ENCODE measurements at places on chromosomes 12 and 14.
A peak's percentile ranks its signal among the peaks of the same experiment; 100 is the strongest.

GRCh38 chr12:25701290-25701689 lies 148.2 kb upstream of the LMNTD1 start:
- no peak for DNase-seq

DNA sequence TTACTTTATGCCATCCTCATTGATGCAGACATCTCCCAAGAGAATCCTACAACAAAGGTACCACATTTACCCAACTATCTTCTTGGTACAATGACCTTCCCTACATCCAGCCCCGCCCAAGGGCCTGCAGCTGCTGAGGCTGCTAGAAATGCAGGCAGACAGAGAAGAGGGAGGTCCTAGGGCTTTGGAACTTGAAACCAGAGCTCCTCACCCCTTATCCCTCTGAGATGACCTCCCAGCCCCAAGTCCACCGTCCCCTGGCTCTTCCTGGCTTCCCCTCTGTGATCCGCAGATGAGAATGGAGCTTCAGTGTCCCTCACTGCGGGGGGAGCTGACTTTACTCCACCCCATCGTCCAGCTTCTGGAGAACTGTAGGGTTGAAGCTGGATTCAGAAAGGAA lies 1.6 kb upstream of the TNFRSF1A start:
- no peak for DNase-seq

DNA sequence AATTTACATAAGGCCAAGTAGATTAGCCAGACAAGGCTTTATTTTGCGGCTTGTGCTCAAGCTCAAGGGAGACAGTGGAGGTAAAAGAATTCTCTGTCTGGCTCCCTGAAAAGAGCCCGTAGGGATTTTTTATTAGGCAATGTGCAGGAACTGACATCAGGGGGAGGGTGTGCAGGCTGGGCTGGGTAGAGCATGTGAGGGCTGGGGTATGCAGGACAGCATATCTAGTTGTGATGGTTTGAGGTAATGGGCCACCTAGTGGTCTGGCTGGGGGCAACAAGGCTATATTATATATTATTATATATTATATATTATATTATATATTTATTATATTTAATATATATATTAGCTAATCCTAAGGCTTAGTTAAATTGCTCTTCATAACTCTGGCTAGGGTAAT lies 102.1 kb downstream of the TMEM117 start:
- no peak for DNase-seq

DNA sequence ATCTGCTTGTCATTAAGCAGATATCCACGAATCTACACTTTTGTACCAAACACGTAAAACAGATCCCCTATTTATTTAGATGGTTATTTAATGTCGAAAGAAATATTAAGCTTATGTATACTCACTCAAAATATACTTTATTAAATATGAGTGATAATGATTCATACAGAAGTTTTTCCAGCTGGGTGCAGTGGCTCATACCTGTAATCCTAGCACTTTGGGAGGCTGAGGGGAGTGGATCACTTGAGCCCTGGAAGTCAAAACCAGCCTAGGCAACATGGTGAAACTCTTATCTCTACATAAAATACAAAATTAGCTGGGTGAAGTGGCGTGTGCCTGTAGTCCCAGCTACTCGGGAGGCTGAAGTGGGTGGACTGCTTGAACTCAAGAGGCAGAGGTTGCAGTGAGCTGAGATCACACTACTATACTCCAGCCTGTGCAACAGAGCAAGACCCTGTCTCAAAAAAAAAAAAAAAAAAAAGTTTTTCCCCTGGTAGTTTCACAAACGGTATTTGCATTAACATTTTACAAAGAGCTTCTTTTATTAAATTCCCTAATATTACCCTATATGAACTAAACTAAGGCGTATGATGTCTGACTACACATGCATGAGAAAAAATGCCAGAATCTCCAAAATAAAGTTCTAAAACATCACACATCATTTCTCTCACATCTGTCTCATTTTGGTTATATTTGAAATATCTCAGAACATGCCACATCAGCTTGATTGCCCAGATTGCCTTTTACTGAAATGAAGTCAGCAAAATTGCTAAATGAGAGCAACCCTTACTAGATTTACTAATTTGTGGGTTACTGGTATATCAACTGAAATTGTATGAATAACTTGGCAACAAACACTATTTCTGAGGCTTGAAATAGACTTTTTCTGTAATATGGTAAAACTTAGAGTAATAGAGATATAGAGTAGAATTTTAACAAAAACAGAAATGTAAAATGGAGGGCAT lies 74.9 kb downstream of the PAWR start:
- no peak for DNase-seq

DNA sequence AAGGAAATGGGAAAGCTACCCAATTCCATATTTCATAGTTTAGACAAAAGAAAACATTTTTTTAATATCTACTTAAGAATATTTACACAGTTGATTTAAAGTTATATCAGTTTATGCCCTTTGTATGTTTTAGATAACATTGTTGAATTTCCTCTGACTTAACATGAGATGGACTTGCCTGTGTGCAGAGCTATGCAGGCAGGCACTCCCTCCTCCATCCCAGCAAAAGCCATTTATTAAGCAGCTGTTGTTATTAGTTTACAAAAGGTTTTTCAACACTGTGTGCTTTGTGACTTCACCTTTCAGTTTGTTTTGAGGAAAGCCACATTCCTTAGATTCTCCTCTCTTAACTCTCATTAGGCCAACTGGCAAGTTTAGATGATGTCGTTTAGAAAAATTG lies 337.5 kb upstream of the PDE3A start:
- no peak for DNase-seq

- no peak for DNase-seq
Observed at GRCh38 chr12:99427104-99427503, 220.4 kb upstream of the GARIN6 start.

- no peak for DNase-seq
Observed at GRCh38 chr14:89658977-89659670, 242.1 kb upstream of the FOXN3 start.

GRCh38 chr14:55416866-55417265 lies 5.2 kb upstream of the ATG14 start:
- peak; percentile 9 for DNase-seq

DNA sequence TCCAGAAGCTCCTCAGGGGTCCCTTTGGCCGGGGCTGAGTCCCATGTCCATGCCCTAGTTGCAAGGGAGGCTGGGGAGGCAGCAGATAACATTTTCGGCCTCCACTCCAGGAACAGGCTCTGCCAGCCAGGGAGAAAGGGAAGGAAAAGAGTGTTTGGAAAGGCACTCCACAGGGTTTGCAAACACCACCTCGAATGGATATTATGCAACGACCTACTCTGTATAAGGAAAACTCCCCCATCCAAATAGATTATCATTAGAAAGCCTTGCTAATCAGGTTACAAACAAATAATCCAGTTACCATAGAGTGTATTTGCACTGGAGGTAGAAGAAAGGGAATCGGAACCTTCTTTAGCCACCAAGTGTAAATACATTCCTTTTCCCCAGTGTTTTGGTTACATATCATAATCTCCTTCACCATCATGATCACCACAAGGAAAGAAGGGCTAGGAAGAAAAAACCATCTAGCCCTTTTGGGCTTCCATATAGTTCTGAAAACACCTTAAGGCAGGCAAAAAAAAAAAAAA lies 40.4 kb downstream of the TMCC3 start:
- DNase-seq: no peak

DNA sequence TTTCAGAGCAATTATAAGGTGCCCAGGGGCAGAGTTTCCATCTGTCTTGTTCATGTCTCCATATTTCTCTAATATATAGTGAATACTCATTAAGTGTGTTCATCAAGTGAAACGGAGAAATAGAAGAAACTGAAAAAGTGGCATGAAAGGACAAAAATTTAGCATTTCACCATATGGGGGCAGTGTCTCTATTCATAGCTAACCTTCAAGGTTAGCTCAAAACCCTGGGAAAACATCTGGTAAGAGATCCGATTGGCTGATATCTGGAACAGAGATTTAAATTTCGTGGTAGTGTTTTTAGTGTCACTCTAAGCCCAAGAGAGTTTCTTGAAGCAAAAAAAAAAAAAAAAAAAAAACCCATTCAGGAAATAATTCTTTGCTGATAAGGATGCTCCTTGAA lies 367.5 kb downstream of the DAD1 start:
- no peak for DNase-seq

All from activated naive CD8-positive, alpha-beta T cell treated with anti-CD3 and anti-CD28 coated beads for 36 hours (primary cell).